Mesendoderm (in vitro differentiated cells): ENCODE measurements at places on chromosomes 7 and 10.
A peak's percentile ranks its signal among the peaks of the same experiment; 100 is the strongest.

GRCh38 chr10:100896876-100897461 is 15.8 kb upstream of the SLF2 start:
- DNase-seq: no peak

DNA sequence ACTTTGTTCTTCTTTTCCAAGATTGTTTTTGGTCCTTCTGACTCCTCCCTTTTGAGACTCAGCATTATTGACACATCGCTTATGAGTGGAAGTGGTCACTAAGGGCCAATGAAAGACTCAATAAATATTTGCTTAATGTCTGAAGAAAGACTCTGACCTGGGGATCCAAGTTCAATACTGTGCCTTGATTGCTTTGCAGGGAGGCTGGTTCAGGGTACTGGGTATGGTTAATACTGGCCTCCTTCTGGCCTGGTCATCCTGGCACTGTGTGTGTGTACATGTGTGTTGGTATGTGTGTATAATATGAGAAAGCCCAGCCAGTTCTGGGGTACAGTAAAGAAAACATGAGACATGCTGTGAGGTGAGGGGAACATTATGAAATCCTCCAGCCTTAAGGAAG is 7.6 kb upstream of the PDZD8 start:
- no peak for DNase-seq

DNA sequence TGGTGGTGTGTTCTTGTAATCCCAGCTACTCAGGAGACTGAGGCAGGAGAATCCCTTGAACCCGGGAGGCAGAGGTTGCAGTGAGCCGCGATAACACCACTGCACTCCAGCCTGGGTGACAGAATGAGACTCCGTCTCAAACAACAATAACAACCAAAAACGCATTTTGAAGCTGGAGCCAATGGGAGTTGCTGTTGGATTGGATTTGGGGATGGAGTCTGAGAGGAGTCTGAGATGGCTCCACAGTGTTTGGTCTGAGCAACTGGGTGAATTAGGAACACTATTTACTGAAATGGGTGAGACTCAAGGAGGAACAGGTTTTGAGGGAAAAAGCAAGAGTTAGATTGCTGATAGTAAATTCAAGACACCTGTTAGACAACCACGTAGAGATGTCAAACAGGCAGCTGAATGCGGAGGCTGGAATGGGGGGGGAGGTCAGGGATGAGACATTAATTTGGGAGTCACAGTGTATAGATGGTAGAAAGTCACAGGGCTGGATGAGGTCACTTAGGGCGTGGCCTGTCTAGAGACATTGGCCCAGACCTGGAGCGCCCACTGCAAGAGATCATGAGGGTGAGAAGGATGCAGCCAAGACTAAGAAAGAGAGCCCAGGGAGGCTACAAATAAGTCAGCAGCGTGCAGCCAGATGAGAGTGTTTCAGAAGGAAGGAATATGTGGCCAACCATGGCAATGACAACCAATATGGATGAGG is 56.4 kb downstream of the CYCS start:
- DNase-seq: no peak

DNA sequence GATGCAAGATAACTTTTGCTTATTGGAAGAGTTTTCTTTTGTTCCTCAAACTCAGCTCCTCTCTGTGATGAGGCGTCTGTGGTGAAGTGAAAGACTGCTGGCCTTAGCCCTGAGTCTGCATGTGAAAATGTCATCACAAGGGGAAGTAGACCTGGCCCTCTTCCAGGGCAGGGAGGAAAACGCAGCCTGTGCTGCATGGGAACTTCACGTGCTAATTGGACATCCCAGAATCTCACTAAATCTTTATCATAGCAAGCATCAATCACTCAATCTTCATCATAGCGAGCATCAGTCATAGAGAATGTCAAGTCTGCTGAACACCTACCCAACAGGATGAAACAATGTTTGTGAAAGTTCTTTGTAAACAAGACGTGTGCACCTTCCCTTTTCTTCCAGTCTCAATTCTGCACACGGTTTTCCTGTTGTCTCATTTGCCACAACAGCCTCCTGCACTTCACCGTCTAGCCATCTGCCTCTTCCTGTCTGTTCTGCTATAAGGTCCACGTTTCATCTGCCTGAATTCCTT is 314.6 kb downstream of the FRMD4A start:
- DNase-seq: no peak

GRCh38 chr7:100212631-100213286 is 7.0 kb upstream of the PVRIG start:
- no peak for DNase-seq

GRCh38 chr7:97466071-97466470 is 265.8 kb upstream of the TAC1 start:
- no peak for DNase-seq

DNA sequence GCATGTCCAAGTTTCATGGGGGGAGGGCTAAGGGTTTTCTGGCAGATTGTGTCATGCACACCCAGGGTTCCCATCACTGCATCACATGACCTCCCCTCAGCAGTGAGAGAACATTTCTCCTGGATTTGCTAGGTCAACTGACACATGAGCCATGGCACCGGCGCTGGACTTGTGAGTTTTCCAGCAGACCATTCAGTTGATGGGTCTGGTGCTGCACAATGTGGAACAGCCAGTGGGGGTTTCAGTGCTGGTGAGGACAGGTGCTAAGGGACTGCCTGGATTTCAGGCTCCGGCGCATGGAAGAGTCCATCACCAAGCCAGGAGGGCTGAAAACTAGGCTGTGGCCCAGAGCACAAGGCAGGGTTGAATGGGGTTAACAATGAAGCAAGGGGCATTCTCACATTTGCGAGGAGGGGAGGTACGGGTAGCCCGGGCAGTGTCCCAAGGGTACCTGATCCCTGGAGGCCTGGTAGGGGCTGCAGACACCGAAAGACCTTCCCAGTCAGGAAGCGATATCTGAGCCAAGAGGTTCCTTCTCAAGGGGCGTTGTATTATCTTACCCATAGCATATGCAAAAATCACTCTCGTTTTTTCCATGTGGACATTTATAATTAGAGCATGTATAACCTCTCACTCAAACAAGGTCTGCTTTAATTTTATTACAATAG is 203.0 kb downstream of the TNS3 start:
- DNase-seq: no peak

- no peak for DNase-seq
These were observed 20.4 kb upstream of the CCSER2 start for GRCh38 chr10:84308021-84308420.

DNA sequence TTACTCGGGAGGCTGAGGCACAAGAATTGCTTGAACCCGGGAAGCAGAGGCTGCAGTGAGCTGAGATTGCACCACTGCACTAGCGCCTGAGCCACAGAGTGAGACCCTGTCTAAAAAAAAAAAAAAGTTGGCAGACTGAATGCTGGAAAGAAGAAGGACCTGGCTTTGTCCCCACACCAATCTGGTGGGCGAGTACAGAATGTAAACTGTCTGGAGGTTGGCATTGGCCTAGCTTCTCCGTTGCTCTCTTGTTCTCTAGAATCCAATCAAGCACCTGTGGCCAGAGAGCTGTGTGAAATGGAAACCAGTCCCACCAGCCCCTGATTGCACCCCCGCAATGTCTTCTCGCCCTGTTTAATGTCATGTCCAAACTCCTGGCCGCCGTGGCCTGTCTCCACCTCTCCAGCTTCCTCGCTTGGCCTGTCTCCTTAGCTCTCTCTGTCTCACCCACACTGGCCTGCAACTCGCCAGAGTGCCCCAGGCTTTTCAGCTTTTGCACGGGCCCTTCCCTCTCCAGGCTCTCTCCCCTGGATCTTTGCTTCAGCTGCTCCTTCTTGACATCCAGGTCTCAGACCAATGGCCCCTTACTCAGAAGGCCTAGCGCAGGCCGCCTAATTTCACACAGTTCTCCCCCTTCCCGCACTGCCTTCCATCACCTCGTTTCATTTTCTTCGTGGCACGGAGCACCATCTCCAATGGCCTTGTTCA is 670 bp upstream of the AGK start:
- DNase-seq: no peak

DNA sequence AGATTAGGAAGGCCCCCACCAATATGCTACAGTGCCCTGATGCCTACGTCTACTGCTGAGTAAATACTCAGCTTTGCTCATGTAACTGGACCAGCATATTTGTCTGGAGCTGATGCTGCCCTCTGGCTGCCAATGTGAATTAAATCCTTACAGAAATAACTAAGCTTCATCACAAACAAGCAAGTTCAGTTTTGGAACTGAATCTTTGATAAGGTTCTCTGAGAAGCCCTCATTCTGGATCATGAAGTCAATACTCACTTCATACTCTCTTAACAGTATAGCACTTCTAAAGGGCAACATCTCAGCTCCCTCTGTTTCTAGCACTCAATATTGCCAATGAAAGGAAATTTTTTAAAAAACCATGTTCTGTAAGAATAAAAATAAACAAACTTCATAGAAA is 246.7 kb downstream of the ETV1 start:
- DNase-seq: peak; percentile 42

DNA sequence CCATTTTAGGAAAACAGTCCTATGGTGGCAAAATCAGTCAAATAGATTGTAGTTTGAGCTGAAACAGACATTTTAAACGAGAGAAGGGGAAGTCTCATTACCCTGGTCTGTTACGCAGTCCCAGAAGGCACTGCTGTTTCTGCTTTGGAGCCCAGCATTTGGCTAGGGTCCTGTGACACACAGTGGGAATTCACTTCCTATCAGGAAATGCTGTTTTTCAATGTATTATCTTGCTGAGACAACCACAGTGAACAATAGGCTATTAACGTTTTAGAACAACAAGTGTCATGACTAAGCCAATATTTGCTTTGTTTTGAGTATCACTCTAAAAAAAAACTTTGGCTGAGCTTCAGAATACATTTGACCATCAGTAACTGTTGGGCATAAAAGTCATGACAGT is 74.1 kb downstream of the ADD3 start:
- DNase-seq: peak; percentile 86

DNA sequence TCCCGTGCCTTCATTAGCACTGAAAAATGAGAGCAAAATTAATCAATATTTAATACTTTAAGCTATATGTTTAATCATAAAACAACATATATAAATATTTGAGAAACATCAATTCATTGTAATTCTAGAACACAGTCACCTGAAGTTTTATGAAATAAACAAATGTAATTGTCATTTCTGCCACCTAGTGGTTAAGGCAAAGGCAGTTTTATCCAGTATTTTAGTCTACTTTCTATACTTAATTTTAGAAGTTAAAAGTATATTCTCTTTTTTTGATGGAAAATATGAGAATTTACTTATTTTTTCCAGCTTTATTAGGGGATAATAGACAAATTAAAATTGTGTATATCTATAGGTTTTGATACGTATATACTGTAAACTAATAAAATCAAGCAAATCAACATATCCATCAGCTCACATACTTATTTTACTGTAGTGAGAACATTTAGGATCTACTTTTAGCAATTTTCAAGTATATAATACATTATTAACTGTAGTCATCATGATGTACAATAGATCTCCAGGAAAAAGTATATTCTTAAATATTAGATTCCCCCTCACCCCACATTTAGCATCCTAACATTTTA is 16.9 kb downstream of the PCGF6 start:
- peak; percentile 6 for DNase-seq

DNA sequence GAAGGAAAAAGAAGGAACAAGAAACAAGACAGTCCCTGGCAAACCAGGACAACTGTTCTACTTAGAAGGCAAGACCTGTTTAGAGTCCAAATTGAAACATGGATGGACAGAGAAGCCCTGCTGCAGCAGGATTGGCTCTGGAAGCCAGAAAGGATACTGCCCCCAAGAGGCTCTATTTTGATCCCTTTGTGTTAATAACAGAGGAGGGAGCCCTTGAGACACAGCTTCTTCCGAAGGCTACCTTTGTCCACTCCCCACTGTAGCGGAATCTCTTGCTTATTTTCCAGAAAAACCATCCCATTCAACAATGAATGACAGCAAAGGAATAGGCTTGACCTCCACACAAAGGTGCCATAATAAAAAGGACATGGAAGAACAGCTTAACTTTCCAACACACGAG is 120.3 kb upstream of the FOXK1 start:
- peak; percentile 27 for DNase-seq

DNA sequence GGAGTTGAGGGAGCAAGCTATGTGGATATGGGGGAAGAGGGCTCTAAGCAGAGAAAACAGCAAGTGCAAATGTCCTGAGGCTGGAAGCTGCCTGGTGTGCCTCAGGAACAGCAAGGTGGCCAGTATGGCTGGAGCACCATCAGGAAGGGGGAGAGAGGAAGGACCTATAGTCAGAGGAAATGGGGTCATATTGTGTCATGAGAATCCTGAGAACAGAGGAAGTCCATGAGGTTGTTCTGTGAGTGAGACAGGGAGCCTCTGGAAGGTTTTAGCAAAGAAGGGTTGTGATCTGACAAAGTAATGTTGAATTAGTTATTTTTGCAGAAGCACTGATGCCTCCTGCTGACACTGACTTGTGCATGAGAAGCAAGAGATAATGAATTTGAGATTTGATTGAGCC is 204.3 kb downstream of the PTEN start:
- no peak for DNase-seq

DNA sequence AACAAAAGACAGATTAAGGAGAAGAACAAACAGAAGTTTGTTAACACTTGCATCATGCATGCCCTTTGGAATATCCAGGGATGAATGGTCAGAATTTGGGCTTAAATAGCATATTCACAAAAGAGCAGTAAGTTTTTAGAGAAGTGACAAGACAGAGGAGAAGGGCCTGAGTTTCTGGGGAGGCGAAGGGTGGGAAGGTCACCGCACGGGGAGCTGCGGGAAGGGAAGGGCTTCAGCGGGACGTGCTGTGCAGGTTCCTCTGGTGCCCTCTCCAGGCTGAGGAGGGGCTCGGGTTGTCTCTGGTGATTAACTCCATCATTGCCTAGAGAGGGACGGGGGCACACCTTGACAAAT is 10.4 kb upstream of the ZNF22 start:
- peak; percentile 82 for DNase-seq

DNA sequence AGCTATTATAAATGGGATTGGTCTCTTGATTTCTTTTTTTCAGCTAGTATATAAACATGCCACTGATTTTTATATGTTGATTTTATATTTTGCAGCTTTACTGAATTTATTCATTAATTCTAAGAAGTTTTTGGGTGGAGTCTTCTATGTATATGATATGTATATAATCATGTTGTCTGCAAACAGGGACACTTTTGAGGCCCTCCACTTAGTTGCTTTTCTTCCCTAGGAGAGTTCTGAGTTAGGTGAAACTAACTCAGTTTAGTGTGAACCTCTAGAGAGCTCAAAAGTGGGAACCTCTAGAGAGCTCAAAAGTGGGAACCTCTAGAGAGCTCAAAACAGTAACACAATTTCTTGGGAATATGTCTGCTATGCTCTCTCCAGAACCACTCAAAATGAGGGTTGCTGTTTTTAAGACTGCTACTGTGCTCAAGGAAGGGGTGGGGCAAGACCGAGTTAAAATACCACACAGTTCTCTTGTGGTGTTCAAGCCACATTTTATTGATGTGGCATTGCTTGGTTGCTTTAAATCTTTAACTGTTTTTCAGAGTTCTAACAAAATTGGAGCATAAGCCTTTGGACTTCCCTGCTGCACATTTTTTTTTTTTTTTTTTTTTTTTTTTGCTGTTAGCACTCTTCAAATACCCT is 13.2 kb downstream of the CCDC7 start:
- DNase-seq: no peak

DNA sequence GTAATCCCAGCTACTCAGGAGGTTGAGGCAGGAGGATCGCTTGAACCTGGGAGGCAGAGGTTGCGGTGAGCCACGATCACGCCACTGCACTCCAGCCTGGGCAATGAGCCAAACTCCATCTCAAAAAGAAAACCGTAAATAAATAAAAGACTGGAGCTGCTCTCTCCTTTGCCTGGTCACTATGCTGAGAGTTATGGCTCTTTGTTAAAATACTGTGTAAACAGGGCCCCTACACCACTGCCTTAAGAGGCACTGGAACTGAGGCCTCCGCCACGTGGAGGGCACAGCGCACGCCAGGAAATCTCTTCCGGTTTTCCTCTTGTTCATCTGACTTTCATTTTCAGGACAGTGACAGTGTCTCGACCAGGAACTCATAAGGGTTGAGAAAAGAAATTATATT is 123.3 kb downstream of the PAXIP1 start:
- no peak for DNase-seq
